ENCODE measurements at places on chromosomes 5 and 9. TPM values are rescaled to one million over a fixed set of nuclear protein-coding genes. Genes with fewer than 3 reads are reported as not detected.

Gene NTMT1
- 26.4 TPM for total RNA-seq

Gene SLC6A18
- not detected for total RNA-seq

Gene PLAC8L1
- total RNA-seq, result not detected

Gene COL15A1
- total RNA-seq, result 8.0 TPM

Gene MSANTD3
- 76.3 TPM for total RNA-seq

Gene PCDHA13
- under 0.01 TPM for total RNA-seq

Gene CCNH
- 80.3 TPM for total RNA-seq

Gene GMCL2
- not detected for total RNA-seq

Gene CAMSAP1
- 26.1 TPM for total RNA-seq

Gene CARD9
- total RNA-seq, result 5.1 TPM

Gene PRSS3
- total RNA-seq, result 3.5 TPM

Gene MUSK
- under 0.01 TPM for total RNA-seq

Gene GLIPR2
- 33.3 TPM for total RNA-seq

DNA sequence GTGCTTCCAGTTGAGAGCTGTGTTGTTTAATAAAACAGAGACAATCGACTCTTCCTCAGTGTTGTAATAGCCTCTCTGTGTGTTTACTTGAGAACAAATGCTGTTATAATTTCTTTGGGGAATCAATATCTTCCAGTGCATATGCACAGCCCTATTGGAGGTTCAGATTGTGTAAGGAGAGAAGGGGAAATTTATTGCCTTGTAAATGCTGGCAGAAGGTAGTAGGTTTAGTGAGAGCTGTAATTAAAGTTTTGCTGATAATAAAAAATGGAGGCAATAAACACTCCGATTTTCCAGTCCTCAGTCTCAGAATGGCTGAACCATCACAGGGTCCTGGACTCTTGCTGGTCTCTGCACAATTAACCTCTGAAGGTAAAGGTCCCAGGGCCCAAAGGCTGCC lies 128.3 kb downstream of the C5orf15 start:
- no peak for DNase-seq
- H3K27me3 ChIP-seq, result peaks cover 13% of the 10 kb centered on the region
- no peaks in the 10 kb centered on the region for H3K4me1 ChIP-seq
- H3K4me3 ChIP-seq, result no peak overlapping the region
- H3K27ac ChIP-seq, result no peak overlapping the region
- no peaks in the 10 kb centered on the region for H3K36me3 ChIP-seq

GRCh38 chr5:81068635-81069034 lies 108.5 kb downstream of the RASGRF2 start:
- H3K4me3 ChIP-seq, result no peak overlapping the region
- no peaks in the 10 kb centered on the region for H3K27me3 ChIP-seq
- no peak overlapping the region for H3K27ac ChIP-seq

GRCh38 chr9:131661568-131662288 lies 78.1 kb downstream of the RAPGEF1 start:
- H3K27me3 ChIP-seq, result no peaks in the 10 kb centered on the region
- no peak overlapping the region for H3K27ac ChIP-seq
- peaks cover 19% of the 10 kb centered on the region for H3K4me1 ChIP-seq

GRCh38 chr9:126569036-126569435 lies 44.7 kb upstream of the LMX1B start:
- H3K27me3 ChIP-seq, result peaks cover 9% of the 10 kb centered on the region
- no peaks in the 10 kb centered on the region for H3K4me1 ChIP-seq
- H3K4me3 ChIP-seq, result no peak overlapping the region
- H3K27ac ChIP-seq, result no peak overlapping the region
- H3K36me3 ChIP-seq, result no peaks in the 10 kb centered on the region

DNA sequence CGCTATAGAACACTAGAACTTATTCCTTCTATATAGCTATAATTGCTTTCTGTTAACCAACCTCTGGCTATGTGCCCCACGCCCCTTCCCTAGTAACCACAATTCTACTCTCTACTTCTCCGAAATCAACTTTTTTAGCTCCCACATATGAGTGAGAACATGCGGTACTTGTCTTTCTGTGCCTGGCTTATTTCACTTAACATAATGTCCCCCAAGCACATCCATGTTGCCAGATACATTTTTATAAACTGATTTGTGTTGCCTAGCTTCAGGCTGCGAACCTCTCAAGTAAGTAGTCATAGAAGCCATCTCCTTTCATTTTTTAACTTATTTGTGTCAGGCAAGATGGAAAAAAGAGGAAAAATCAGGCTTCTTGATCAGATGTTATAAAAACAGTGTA lies 249.5 kb downstream of the TMEM167A start:
- H3K27me3 ChIP-seq, result no peaks in the 10 kb centered on the region
- no peak overlapping the region for H3K27ac ChIP-seq
- no peak for DNase-seq
- H3K36me3 ChIP-seq, result no peaks in the 10 kb centered on the region

DNA sequence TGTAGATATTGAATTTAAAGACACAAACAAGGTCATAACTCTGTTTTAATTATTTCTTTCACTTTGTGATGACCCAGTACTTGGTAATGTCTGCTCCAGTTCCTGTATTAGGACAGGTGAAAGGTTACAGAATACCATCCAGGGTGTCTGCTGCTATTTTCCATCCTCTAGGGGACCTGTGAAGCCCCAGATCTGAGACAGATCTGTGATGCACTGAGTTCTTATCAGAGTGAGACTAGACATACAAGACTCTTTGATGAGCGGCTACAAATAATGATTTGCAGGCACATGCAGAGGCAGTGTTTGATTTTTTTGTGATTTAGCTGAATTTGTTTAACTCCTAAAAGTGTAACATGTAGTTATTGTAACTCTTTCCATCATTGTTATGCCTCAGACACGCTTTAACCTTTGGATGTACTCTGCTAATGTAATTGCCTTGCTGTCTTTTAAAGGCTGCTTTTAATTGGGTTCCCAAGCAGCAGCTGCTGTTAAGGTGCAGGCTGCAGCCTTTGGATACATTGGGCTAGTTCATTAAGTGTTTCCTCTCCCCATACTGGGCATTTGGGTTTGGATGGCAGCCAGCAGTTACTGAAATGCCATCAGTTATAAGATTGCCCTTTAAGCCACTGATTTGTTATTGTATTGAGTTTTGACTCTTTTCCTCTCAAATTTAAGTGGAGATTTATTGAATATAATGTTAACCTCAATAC lies 63.3 kb downstream of the RASGRF2 start:
- no peak overlapping the region for H3K4me3 ChIP-seq
- H3K27me3 ChIP-seq, result peaks cover 4% of the 10 kb centered on the region
- H3K36me3 ChIP-seq, result no peaks in the 10 kb centered on the region
- H3K27ac ChIP-seq, result no peak overlapping the region

- DNase-seq, result no peak
- no peaks in the 10 kb centered on the region for H3K36me3 ChIP-seq
- H3K27ac ChIP-seq, result no peak overlapping the region
- H3K4me1 ChIP-seq, result no peaks in the 10 kb centered on the region
- H3K4me3 ChIP-seq, result no peak overlapping the region
Observed at GRCh38 chr5:90184764-90185163, 224.8 kb downstream of the CETN3 start.

GRCh38 chr5:91272858-91273257 lies 110.3 kb downstream of the ARRDC3 start:
- H3K36me3 ChIP-seq, result no peaks in the 10 kb centered on the region
- peak overlapping the region; percentile 43 for H3K27ac ChIP-seq
- H3K4me1 ChIP-seq, result peaks cover 6% of the 10 kb centered on the region

GRCh38 chr5:93875693-93876092 lies 134.3 kb upstream of the POU5F2 start:
- H3K27ac ChIP-seq, result no peak overlapping the region
- H3K36me3 ChIP-seq, result no peaks in the 10 kb centered on the region
- no peaks in the 10 kb centered on the region for H3K27me3 ChIP-seq

- H3K27ac ChIP-seq, result no peak overlapping the region
- H3K4me3 ChIP-seq, result no peak overlapping the region
- no peaks in the 10 kb centered on the region for H3K36me3 ChIP-seq
- no peaks in the 10 kb centered on the region for H3K27me3 ChIP-seq
- no peaks in the 10 kb centered on the region for H3K4me1 ChIP-seq
- DNase-seq, result no peak
Observed at GRCh38 chr9:24939109-24939850, 393.6 kb upstream of the IZUMO3 start.

DNA sequence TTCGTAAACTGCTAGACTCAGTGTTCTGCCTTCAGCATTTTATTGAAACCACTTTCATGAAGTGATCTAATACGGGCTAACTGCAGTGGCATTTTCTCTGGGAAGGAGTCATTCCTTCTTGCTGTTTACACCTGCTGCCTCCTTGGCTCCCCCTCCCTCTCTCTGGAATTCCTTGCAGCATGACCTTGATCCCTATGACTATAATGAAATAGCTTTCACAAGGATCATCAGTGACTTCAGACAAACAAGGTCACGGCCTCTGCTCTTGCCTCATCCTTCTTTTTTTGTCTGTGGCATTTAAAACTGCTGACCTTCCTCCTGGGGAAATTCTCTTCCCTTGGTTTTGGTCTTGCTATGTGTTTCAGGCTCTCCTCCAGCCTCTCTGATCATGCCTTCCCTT lies 90.2 kb downstream of the ZNF462 start:
- H3K4me1 ChIP-seq, result peaks cover 19% of the 10 kb centered on the region
- no peaks in the 10 kb centered on the region for H3K27me3 ChIP-seq
- no peaks in the 10 kb centered on the region for H3K36me3 ChIP-seq

- H3K36me3 ChIP-seq, result no peaks in the 10 kb centered on the region
- DNase-seq, result no peak
- no peaks in the 10 kb centered on the region for H3K27me3 ChIP-seq
- peaks cover 3% of the 10 kb centered on the region for H3K4me1 ChIP-seq
- H3K4me3 ChIP-seq, result no peak overlapping the region
- H3K27ac ChIP-seq, result no peak overlapping the region
Observed at GRCh38 chr5:143957455-143957854, 145.5 kb downstream of the HMHB1 start.

GRCh38 chr9:97046228-97046627 lies 7.3 kb upstream of the CTSV start:
- no peaks in the 10 kb centered on the region for H3K4me1 ChIP-seq
- H3K27me3 ChIP-seq, result no peaks in the 10 kb centered on the region
- no peak overlapping the region for H3K27ac ChIP-seq
- no peak overlapping the region for H3K4me3 ChIP-seq
- DNase-seq, result no peak

GRCh38 chr5:177098470-177099141 lies 11.9 kb downstream of the FGFR4 start:
- H3K4me1 ChIP-seq, result no peaks in the 10 kb centered on the region
- H3K36me3 ChIP-seq, result no peaks in the 10 kb centered on the region
- no peak overlapping the region for H3K27ac ChIP-seq
- H3K27me3 ChIP-seq, result peaks cover 2% of the 10 kb centered on the region
- peak; percentile 86 for DNase-seq

- no peaks in the 10 kb centered on the region for H3K27me3 ChIP-seq
- peaks cover 5% of the 10 kb centered on the region for H3K4me1 ChIP-seq
- H3K27ac ChIP-seq, result no peak overlapping the region
- no peak overlapping the region for H3K4me3 ChIP-seq
Observed at GRCh38 chr5:123720339-123720738, 208.4 kb downstream of the CSNK1G3 start.

GRCh38 chr5:112684737-112685136 lies 52.9 kb upstream of the APC start:
- H3K36me3 ChIP-seq, result no peaks in the 10 kb centered on the region
- no peak overlapping the region for H3K4me3 ChIP-seq

DNA sequence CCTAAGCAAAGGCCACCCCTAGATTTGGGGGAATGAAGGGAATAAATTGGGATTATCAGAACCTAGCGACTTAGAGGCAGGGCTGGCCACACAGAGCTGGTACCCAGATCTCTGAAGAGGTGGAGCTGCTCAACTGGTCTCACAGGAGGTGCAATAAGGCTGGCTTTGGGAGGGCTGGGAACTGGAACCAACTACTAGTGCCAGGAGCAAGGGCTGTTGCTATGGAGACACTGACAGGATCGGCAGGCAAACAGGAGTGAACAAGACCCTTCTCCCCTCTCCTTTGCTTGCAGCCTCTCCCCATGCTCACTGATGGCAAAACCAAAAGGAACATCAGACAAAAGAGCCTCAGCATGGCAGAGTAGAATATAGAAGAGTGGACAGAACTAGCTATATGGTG lies 17.0 kb upstream of the WHRN start:
- no peak overlapping the region for H3K4me3 ChIP-seq
- H3K27ac ChIP-seq, result no peak overlapping the region
- no peaks in the 10 kb centered on the region for H3K36me3 ChIP-seq
- no peak for DNase-seq

DNA sequence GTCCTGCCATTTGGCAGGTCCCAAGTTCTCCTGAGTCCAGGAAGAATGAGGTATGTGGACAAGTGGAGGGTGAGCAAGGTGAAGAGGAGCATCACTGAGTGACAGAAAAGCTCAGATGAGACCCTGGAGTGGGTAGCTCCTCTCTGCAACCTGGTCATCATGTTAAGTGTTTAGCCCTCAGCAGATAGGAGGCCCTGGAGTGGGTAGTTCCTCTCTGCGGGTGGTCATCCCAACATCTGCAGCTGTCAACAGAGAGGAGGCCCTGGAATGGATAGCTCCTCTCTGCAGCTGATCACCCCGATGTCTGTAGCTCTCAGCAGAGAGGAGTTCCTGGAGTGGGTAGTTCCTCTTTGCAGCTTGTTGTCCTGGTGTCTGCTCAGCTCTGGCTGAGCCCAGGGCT lies 48.4 kb downstream of the NDUFAF2 start:
- no peaks in the 10 kb centered on the region for H3K27me3 ChIP-seq
- H3K4me3 ChIP-seq, result no peak overlapping the region
- H3K27ac ChIP-seq, result no peak overlapping the region
- H3K4me1 ChIP-seq, result no peaks in the 10 kb centered on the region
- H3K36me3 ChIP-seq, result no peaks in the 10 kb centered on the region

GRCh38 chr9:127202461-127203169 lies 62.0 kb upstream of the GARNL3 start:
- H3K27ac ChIP-seq, result no peak overlapping the region
- no peaks in the 10 kb centered on the region for H3K36me3 ChIP-seq
- H3K4me3 ChIP-seq, result no peak overlapping the region
- H3K4me1 ChIP-seq, result no peaks in the 10 kb centered on the region

DNA sequence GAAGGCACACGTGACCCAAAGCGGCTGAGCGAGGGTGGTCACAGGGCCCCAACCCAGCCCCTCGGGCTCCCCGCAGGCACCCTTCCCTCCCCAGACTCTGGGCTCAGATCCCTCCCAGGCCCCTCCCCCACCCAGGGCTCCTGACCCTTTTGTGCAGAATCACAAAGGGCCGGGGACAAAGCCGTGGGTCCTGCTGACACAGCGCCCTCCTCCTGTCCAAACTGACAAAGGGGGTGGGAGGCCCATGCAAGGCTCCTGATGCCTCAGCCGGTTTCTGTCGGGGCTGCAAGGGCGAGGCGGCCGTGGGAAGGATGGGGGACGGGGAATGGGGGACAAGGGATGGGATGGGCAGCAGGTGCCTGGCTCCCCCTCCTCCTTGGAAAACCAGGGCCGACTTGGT lies 43.5 kb upstream of the UBAC1 start:
- no peak overlapping the region for H3K4me3 ChIP-seq
- H3K27me3 ChIP-seq, result no peaks in the 10 kb centered on the region
- no peak for DNase-seq
- H3K36me3 ChIP-seq, result peaks cover 8% of the 10 kb centered on the region

GRCh38 chr5:37889612-37890317 lies 49.9 kb upstream of the GDNF start:
- H3K27ac ChIP-seq, result no peak overlapping the region
- peak; percentile 75 for DNase-seq
- no peak overlapping the region for H3K4me3 ChIP-seq
- H3K27me3 ChIP-seq, result no peaks in the 10 kb centered on the region

- H3K27me3 ChIP-seq, result no peaks in the 10 kb centered on the region
- no peak overlapping the region for H3K4me3 ChIP-seq
- no peaks in the 10 kb centered on the region for H3K36me3 ChIP-seq
- DNase-seq, result no peak
Observed at GRCh38 chr9:79041266-79041665, 530.5 kb upstream of the TLE4 start.

Data from osteoblast (primary cell).